Sigmoid colon (tissue), 7 donors: ENCODE measurements at places on chromosomes 5 and 9.

DNA sequence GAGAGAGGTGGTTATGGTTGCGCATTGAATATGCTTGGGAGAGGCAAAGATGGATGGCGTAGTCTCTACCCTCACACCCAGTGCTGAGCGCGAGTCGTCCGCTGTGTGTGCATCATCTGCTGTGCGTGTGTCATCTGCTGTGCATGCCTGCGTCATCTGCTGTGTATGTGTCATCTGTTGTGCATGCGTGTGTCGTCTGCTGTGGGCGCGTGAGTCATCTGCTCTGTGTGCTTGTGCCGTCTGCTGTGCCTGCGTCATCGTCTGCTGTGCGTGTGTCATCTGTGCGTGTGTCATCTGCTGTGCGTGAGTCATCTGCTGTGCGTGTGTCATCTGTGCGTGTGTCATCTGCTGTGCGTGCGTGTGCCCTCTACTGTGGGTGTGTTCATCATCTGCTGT lies 68.0 kb upstream of the IRX4 start:
- H3K36me3 ChIP-seq, result no peaks in the 10 kb centered on the region
- no peaks in the 10 kb centered on the region for H3K4me1 ChIP-seq
- no peaks in the 10 kb centered on the region for H3K27me3 ChIP-seq
- DNase-seq, result no peak
- no peak overlapping the region for H3K4me3 ChIP-seq

- H3K36me3 ChIP-seq, result no peaks in the 10 kb centered on the region
- no peak for DNase-seq
- no peaks in the 10 kb centered on the region for H3K4me1 ChIP-seq
- H3K27me3 ChIP-seq, result no peaks in the 10 kb centered on the region
- no peak overlapping the region for H3K4me3 ChIP-seq
- no peak overlapping the region for H3K27ac ChIP-seq
Measured at GRCh38 chr9:91558395-91558794, 134.8 kb upstream of the NFIL3 start.

- no peak overlapping the region for H3K27ac ChIP-seq
- no peak overlapping the region for H3K4me3 ChIP-seq
- no peaks in the 10 kb centered on the region for H3K27me3 ChIP-seq
- H3K36me3 ChIP-seq, result no peaks in the 10 kb centered on the region
- no peak for DNase-seq
Measured at GRCh38 chr5:125333416-125333815, 587.0 kb upstream of the ZNF608 start.

DNA sequence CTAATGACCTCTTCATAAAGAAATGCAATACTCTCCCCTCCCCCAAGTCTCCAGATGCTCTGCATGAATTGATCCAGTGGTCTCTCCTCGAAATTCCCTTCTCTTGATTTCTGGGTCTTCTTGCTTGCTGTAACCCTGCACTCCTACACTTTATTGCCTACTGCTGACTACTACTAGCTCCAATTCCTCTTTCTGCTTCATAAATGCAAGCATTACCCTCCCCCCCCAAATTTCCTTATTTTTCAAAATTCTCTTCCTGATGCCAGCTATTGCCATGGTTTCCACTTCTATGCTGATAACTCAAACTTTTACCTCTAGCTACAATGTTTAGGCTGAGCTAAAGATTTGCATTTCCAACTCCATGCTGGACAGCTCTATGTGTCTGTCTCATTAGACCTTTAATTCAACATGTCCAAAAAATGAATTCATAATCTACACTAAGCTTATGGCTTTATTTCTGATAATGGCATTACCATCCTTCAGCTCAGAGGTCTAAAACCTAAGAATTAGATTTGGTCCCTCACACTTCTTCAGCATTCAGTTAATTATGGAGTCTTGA lies 1.4 kb downstream of the ZBTB26 start:
- H3K27ac ChIP-seq, result no peak overlapping the region
- no peaks in the 10 kb centered on the region for H3K4me1 ChIP-seq
- no peaks in the 10 kb centered on the region for H3K36me3 ChIP-seq
- no peak overlapping the region for H3K4me3 ChIP-seq
- no peaks in the 10 kb centered on the region for H3K27me3 ChIP-seq

- H3K4me3 ChIP-seq, result no peak overlapping the region
- H3K36me3 ChIP-seq, result no peaks in the 10 kb centered on the region
- no peaks in the 10 kb centered on the region for H3K27me3 ChIP-seq
Measured at GRCh38 chr9:138112791-138113600, 235.4 kb downstream of the CACNA1B start.

DNA sequence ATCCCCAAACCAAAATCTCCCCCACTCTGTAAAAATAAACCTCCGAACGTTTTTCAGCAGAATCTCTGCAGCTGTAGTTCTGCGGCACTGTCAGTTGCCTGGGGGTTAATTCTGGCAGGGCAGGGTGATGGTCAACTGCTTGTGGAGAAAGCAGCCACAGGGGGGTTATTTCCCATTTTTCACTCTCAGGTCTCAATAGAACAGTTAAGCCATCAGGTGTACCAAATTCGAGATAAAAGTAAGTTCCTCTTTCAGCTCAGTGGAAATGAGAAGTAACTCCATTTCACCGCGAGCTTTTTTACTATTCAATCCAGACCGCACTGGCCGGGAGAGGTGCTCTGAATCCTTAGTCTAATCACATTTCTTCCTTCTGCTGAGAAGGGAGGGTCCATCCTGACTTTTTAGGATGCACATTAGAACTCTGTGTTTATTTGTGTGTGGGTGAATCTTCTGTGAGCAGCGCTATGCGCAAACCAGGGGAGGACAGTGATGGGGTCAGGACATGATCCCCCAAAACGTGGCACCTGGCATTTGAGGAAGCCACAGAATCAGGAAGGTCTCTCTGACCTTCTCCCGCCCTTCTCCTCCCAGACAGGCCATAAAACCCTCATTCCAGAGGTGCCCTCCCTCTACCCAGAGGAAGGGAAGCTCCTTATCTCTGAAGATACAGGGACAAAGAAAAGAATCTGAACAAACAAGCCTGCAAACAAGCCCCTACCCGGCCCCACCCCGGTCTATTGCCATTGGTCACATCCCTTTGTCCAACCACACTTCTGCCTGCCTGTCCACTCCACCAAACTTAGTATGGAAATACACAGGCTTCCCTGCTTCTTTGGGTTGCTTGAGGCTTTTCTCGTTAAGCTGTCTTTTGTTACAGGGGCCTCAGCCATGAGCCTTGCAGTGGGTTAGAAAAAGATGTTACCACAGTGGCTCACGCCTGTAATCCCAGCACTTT lies 229.0 kb downstream of the ROR2 start:
- no peak overlapping the region for H3K4me3 ChIP-seq
- H3K27me3 ChIP-seq, result no peaks in the 10 kb centered on the region
- DNase-seq, result no peak

DNA sequence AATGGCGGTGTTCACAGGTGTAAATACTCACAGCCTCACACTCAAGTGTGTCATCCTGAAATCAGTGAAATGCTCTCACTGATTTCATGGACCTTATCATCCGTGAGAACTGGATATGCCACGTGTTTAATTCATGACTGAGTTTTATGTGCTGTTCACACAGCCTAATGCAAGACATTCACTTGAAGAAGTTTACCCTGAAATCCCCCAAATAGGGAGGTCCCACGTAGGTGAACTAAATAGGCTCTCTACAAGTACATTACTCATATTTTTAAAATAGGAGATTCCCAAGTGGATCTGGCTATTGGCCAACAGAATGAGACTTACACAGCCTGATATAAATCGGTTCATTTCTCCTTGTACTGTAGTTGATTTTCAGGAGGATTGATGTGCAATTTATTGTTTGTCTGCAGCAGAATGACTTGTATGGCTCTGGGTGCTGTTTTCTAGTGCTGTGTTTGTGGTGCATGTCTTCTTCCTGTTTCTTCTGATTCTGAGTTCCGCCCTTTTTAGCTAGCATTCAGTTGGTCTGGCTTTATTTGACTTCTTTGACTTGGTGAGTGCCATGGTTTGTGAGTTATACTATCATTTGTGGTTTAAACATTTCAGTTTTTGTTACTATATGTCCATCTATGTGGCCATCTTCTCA lies 25.1 kb downstream of the TRIO start:
- no peak for DNase-seq
- H3K4me1 ChIP-seq, result no peaks in the 10 kb centered on the region
- no peaks in the 10 kb centered on the region for H3K27me3 ChIP-seq

DNA sequence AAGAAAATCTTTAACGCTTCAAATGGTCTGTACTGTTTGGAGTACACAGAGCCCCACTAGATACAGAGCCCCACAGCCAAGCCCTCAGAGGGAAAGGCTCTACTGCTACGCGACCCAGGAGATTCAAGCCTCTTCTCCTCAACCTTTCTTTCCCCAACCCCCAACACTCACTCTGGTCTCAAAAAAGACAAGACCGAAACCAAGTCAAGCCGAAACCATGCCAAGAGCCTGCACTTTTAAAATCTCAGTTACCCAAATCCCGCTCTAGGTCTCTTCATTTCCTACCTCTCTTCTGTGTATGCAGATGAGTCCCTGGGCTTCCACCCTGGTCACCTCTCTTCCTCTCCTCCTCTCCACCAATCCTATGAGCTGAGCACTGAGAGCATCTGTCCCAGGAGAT lies 31.9 kb downstream of the BARHL1 start:
- no peak overlapping the region for H3K4me3 ChIP-seq
- DNase-seq, result no peak
- no peaks in the 10 kb centered on the region for H3K27me3 ChIP-seq
- H3K4me1 ChIP-seq, result no peaks in the 10 kb centered on the region
- H3K36me3 ChIP-seq, result peaks cover 29% of the 10 kb centered on the region
